Epithelial cell of alveolus of lung (primary cell): ENCODE measurements at places on chromosomes 13 and 19. TPM values are rescaled to one million over a fixed set of nuclear protein-coding genes. Genes with fewer than 3 reads are reported as not detected.

The KRTDAP gene
- total RNA-seq = not detected in 2 replicates

The FLT3LG gene
- total RNA-seq = 3.5 and 4.8 TPM in 2 replicates

The NLRP11 gene
- not detected in 2 replicates for total RNA-seq

The C19orf33 gene
- total RNA-seq = 8.4 and 27.9 TPM in 2 replicates

The SLC7A9 gene
- total RNA-seq = not detected in 2 replicates

The ITGBL1 gene
- total RNA-seq = 10.8 and 31.5 TPM in 2 replicates
